Mucosa of gallbladder (tissue), 1 donor: ENCODE measurements at places on chromosomes 13 and 19. TPM values are rescaled to one million over a fixed set of nuclear protein-coding genes. Genes with fewer than 3 reads are reported as not detected.

DNA sequence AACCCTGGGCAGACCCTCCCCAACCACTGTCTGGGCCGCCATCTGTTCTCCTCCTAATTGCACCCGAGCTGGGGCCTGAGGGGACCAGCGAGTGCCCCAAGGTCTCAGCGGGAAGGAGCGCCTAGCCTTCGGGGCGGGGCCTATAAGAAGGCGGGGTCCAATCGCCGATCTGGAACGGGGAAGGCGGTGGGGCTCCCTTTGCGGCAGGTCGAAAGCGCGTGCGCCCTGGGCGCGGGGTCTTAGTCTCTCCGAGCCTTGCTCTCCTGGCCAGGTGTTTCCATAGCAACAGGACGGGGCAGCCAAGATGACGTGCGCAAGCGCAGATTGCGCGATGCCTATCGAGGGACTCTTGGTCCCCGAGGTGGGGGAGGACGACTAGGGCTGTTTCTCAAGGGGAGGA is 2.8 kb downstream of the MAST1 start:
- no peak for DNase-seq

GRCh38 chr13:99251921-99252320 is 6.3 kb downstream of the GPR18 start:
- no peak for DNase-seq

DNA sequence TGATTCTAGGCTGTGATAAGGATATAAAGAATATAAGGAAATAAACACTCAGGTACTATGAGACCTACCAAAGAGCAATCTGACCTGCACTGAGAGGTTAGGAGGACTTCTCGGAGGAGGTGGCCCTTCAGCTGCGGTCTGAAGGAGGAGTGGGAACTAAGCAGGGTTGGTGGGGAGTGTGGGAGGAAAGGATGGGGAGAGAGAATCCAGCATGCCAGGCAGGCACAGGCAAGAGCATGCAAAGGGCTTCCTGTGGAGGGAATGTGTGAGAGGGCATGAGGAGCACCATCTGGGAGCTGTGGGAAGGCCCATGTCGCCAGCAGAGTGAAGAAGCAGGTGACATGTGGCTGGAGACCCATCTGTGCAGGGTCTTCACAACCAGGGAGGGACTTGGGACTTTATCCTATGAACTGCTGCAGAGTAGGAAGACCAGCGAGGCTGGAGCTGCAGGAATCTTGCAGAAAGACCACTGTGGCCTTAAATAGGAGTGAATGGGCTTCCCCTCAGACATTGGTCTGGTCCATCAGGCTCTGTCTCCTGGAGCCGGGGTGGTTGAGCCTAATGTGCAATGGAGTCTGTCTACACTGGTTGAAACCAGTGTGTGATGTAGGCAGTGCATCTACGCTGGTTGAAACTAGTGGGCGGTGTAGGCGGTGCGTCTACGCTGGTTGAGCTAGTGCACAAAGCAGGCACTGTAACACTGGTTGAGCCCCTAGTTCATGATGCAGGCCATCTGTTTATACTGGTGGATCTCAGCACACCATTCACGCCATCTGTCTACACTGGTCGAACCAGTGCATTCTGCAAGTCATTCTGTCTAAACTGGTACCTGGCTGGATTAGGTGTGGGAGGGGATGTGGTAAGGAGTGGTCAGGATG is 6.4 kb downstream of the CHST8 start:
- DNase-seq: no peak

GRCh38 chr19:5115771-5116202 is 146.9 kb downstream of the KDM4B start:
- peak; percentile 23 for DNase-seq

The CGB3 gene
- not detected for total RNA-seq

The SPART gene
- total RNA-seq: 86.1 TPM

The ZNF784 gene
- total RNA-seq: 13.0 TPM

The ADM5 gene
- 1.3 TPM for total RNA-seq

The CACNG6 gene
- total RNA-seq: not detected

The MAU2 gene
- 70.1 TPM for total RNA-seq
